T-helper 2 cell (primary cell): ENCODE measurements at places on chromosomes 4 and X.

DNA sequence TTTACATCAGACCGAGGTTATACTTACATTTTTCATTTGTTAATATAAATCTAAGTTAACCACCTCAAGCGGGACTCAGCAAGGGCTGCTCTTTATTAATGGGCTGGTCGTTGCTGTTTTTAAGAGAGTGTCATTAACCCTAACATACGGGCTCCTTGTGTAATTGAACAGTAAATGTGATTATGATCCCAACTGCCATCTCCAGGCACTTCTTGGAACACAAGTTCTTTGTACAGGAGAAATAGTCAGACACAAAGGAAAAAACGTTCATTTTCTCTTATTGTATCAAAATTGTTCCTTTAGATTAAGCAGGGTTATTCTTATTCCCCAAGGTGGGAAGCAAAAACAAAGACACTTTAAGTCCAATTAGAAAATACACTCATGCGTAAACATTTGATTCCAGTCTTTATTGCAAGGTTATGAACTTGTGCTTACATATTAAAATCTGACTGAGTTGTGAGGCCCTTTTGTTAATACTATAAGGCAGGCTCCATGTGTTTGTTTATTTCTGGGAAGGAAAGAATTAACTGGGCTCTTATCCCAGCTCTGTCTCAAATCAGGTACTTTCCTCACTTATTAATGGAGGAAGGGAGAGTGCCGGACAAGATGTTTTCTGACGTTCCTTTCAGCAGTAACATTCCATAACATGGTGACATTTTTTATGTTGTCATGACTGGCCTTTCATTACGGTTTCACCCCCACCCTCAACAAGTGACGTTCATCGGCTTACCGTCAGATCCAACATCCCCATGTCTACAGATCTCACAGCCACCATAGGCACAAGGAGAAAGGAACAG, 95.9 kb downstream of the RASL11B start:
- DNase-seq = no peak

DNA sequence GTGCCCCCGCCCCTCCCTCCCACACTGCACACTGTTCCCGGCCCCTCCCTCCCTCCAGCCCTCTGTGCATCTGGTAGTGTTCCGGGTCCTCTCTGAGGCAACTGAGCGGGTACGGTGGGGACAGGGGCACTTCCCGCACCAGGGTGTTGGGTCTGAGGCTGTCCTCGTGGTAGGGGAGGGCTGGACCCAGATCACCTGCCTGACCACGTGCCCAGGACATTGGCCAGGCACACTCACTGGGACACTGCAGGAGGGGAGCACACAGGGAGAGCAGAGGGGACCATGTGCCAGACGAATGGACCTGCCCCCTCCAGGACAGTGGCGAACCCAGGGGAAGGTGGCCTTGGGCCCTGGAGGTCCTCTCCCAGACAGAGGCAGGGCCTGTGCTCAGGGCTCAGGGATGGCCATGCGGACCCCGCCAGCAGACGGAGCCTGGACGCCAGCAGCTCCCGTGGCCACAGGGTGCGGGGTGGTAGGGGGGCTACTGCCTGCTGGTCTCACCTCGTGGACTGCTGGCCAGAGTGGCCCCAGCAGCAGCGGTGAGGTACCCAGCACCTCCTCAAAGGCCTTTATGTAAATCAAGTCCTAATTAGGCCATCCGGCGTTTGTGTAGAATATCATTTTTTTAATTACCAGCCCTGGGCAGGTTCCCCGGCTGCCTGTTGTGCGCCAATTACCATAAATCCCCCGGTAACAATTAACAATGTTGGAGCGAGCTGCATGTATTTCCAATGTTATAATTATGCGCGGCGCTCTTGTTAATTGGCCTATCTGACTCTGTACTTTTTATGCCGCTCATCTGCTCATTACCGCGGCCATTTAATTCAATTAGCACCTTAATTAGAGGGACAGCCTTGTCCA, 106.9 kb downstream of the FAM53A start:
- no peak for DNase-seq

DNA sequence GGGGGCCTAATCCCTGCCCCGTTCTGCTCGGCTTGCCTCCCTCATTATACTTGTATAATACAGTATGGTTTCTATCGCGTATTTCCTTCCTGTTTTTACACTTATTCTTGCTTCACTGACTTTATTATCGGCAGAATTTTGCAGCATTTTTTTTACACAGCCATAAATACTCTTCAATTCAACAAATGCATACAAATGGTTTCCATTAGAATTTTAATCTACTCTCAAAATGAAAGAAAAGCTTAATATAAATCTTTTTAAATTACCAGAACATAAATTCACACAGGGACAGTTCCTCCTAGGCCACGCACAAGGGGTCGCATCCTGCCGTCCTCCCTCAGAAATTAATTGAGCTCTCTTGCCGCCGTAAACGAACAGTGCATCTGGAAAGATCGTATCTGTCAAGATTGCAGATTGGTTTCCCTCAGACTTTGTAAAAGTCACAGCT, 42.9 kb downstream of the DCTD start:
- DNase-seq = no peak

GRCh38 chr4:107825072-107825824, 516 bp downstream of the SGMS2 start:
- DNase-seq = no peak

DNA sequence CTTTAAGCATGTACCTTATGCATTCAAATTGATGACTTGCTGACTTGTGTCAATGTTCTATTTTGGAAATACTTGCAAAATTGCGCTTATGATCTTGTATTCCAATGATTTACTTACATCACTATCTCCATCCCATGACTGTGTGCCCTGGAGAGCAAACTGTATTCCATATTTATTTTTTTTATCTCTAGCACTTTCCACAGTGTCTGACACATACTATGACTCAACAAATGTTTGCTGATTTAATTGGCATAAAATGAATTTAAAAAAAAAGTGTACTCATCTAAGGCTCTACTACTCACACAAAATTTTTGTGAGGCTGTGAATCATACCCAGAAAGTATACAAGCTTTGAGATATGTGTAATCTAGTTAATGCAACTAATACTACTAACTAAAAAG, 1066.8 kb upstream of the ADGRL3 start:
- no peak for DNase-seq

DNA sequence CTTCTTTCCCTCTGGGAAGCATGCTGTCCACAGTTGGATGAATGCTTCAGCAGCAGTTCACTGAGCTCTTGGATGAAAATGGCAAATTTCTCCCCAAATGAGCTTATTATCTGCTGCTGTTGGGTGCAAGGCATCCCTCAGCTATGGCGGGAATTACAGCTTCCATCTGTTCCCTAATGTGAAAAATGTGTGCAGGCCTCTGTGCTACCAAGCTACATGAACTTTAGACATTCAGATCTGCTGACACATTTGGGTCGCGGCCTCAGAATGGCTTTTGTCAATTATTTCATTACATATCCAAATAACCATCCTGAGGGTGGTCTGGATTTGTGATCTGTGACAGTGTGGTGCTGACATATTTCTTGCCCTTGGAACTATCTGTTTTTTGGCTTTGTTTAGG, 119.5 kb upstream of the SCML1 start:
- no peak for DNase-seq

- no peak for DNase-seq
Observed at GRCh38 chr4:117654079-117654478, 380.2 kb upstream of the NDST3 start.

GRCh38 chr4:56104188-56104587, 155.4 kb downstream of the CEP135 start:
- DNase-seq = no peak

GRCh38 chr4:103050736-103051436, 25.7 kb downstream of the SLC9B2 start:
- DNase-seq = no peak

DNA sequence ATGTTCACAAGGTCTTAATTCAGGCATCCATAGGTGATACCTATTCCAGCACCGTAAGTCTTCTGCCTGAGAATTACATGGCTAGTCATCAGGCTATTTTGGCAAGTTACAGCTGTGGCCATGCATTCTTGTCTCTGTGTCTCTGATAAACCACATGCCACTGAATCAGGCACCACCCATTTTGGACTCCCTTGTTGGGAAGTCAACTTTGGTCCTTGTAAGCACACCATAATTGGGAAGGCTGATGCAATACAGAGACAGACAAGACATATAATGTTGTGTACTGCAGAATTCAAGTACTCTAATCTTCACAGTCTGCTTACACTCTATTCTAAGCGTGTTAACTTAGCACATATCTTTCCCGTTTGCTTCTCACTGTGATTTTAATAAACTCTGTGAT, 483.7 kb upstream of the FTHL17 start:
- DNase-seq = no peak

DNA sequence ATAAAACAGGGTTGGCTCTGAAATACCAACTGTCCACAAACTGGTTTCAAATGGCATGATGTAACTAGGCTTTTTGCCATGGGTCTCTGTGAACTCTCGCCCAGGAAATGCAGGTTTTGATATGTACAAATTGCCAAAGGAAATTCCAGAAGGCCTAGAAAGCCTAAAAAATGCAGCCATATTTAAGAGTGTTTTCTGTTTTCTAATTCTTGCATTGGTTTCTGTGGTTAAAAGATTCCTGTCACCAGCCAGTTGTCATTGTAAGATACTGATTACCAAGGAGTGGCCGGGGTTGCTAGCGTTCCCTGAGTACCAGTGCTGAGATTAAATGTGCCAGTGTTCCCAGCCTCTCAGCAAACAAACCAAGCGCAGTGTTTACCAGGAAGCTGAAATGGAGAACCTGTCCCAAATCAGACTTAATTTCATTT, 53.9 kb upstream of the SORBS2 start:
- no peak for DNase-seq

DNA sequence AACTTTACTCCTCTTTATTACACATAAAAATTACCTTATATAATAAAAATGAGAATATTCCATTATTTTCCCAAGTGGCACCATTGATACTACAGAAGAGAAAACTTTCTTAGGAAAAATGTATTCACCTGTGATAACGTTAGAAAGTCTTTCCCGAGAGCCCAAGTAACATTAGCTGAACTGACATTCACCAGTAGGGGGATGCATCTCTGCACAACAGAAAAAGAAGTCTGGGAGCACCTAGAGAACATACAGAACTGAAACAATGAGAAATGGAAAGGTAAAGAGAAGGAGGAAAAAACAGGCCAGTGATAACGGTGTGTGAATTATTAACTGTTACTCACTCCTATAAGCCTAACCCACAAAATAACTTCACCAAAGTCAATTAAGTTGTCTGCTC, 423.3 kb downstream of the CENPC start:
- DNase-seq = no peak

DNA sequence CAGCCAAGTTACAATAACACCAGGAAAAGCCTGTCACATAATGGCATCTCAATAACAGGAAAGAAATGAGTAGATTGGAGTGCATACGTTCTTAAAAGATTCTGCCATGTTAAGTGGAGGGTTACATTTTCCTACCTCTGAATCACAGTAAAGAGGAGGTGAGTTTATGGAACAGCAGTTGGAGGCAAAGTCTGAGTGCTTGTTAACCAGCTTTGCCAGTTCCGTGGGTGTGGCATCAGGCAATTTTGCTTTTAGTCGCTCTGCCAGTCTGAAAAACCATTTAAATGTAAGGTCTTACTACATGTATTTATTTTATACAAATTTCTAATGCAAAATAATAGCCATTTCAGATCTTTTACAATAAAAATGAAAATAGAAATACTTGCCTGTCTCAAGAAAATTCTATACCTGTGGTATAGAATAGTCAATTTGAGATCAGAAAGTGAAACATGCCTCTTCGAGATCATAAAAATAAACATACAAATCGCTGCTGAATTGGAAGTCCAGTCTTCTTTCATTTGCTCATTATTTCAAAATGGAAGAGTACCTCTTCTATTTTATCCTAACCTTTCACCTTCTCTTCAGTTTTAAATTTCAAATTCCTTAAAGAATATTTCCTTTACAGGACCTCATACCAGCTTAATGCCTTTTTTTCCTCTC, 31.4 kb downstream of the GC start:
- DNase-seq = no peak

- no peak for DNase-seq
Observed at GRCh38 chr4:90027565-90027964, 99.6 kb upstream of the CCSER1 start.

DNA sequence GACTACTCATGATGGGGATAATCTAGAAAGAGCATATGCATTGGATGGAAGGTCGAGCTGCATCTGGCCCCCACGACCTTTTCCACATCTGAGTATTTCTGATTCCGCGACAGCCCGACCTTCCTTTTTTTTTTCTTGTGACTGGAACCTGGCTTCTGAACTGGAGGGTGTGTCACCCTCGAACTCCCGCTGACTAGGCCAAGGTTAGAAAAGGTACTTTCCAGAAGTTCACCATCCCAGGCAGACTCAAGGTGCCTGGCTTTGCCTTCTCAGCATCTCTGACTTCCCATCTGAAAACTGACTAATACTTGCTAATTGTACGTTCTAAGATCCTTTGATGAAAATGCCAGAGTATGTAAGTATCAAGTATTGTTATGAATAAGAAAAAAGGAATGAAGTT, 49.3 kb upstream of the CD40LG start:
- DNase-seq = no peak

DNA sequence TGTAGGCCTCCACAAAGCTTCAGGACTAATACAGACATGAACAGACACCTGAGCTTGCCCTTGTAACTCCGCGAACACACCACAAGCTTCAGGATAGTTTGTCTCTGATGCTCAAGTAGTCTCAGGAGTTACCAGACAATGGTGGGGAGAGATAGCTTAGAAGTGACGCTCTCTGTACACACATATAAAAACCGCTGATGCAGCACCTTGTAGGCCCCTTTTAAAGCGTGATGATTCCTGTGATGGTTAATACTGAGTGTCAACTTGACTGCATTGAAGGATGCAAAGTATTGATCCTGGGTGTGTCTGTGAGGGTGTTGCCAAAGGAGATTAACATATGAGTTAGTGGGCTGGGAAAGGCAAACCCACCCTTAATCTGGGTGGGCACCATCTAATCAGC, 78.7 kb downstream of the MAGED4 start:
- no peak for DNase-seq

DNA sequence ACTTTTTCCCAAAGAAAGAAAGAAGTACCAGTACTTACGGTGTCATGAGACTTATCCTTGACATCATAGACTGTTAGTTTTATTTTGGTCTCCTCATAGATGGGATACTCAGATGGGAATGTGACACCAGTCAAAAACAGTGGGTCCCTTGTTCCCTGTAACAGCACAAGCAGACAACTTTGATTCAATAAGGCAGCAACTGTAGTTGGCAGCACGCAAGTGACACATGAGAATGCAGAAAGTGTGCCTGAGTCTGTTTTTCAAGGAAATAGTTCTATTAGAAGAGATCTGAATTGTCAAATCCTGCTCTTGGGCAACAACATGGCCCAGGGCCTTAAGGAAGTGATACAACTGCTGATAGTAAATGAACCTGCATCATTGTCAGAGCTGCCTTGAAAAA, 443.2 kb downstream of the INPP4B start:
- DNase-seq = no peak

GRCh38 chr4:112882286-112882685, 167.2 kb upstream of the ANK2 start:
- no peak for DNase-seq

DNA sequence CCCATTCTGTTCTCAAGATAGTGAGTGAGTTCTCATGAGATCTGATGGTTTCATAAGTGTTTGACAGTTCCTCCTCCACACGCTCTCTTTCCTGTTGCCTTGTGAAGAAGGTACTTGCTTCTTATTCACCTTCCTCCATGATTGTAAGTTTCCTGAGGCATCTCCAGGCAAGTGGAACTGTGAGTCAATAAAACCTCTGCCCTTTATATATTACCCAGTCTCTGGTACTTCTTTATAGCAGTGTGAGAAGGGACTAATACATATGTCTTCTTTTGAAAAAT, 58.4 kb downstream of the CFAP299 start:
- DNase-seq = no peak

- no peak for DNase-seq
Observed at GRCh38 chrX:1442016-1442665, 10.6 kb downstream of the ASMTL start.
